Kidney (tissue), 22 donors: ENCODE measurements at places on chromosomes 5 and 9.

DNA sequence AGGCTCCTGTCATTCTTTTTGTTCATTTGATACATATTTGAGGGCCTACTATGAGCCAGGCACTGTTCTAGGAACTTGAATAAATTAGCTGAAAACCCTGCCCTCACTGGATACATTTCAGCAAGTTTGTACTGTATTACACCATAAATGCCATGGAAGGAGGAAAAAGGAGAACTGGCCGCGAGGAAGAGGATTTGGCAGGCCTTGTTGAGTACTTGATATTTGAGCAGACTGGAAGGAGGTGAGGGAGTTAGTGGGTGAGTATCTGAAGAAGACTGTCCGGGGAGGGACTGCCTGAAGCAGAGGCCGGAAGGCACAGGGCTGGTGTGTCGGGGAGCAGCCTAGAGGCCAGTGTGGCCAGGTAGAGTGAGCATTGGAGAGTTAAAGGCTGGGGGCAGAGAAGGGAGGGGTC lies 4.5 kb downstream of the SNX30 start:
- DNase-seq: no peak

DNA sequence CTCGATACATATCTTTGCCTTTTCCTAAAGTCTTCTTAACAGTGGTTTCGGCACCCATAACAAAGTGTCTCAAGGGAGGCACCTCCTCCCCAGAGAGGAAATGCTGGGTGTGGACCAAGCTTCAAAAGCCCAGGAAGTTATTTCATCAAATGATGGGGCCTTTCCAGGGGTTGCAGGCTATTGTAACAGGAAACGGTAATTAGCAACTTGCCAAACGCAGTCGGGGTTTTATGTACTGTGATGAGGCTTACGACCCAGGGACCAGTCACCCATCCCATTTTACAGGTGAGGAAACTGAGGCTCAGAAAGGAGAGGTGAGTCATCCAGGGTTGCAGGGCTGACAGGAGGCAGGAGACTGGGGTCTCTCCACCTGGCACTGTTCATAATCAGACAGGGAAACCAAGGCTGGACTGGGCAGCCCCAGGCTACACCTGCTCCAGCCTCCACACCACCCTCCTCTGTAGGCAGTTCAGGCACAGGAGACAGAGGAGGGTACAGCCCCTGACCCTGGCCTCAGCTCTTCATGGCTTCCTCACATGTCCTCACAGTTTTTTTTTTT lies 30.0 kb upstream of the SUSD3 start:
- DNase-seq: no peak

DNA sequence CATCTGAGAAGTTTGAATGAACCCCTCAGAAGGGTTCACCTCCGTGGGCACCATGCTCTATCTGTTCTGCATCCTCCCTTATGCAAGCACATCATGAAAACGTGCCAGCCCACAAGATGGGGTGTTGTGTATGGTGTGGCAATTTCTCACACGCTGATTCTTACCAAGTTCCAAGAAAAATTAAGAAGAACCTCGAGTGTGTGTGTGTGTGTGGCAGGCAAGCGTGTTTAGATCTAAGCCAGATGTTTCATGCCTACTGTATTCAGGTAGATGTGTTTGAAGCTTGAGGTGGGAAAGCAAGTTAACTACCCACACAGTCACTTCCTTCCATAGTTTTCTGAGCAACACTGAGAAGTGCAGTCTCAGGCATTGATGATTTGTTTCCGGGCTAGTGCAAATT lies 77.7 kb upstream of the GNA14 start:
- DNase-seq: no peak

- no peak for DNase-seq
Measured at GRCh38 chr9:31135567-31135966, 1248.9 kb upstream of the ACO1 start.

DNA sequence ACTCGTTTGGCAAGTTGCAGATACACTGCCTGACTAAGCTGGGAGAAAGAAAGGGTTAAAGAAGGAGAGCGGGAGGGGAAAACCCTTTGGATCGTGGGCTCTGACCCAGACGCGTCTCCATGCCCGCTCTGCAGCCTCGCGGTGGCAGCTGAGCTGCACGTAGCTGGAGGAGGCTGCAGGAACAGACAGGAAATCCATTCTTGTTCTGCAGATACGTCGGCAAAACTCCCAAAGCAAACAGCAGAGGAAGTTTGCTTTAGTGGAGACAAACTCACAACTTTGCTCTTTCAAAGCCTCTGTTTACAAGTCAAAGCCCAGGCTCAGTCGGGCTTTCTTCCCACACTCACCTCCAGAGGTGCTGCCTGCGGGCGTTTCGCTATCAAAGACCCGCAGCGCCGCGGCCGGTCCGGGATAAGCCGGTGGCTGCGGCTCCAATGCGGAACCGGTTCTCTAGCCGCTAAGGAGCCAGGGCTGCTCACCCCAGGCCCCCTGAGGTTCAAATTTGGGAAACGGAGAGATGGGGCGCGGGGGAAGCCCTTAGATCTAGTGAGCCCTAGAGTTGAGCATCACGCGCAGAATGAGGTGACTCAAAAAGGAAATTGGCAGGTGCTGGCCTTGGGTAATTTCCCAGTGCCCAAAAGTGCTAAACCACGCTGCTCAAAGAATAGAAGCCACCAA lies 60.7 kb downstream of the MAT2B start:
- DNase-seq: no peak

- no peak for DNase-seq
Measured at GRCh38 chr9:109408759-109409462, 88.1 kb upstream of the EPB41L4B start.

DNA sequence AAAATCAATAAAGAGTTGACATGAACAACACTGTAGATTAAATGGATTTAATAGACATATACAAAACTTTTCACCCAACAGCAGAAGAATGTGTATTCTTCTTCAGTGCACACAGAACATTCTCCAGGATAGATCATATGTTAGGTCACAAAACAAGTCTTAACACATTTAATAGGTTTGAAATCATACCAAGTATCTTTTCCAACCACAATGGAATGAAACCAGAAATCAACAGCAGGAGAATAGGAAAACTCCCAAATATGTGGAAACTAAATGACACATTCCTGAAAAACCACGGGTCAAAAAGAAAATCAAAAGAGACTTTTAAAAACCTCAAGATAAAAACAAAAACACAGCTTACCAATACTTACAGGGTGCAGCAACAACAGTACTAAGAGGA lies 790.1 kb upstream of the ZNF608 start:
- DNase-seq: no peak
